T-helper 1 cell (primary cell): ENCODE measurements at places on chromosomes 12 and 14.
A peak's percentile ranks its signal among the peaks of the same experiment; 100 is the strongest.

DNA sequence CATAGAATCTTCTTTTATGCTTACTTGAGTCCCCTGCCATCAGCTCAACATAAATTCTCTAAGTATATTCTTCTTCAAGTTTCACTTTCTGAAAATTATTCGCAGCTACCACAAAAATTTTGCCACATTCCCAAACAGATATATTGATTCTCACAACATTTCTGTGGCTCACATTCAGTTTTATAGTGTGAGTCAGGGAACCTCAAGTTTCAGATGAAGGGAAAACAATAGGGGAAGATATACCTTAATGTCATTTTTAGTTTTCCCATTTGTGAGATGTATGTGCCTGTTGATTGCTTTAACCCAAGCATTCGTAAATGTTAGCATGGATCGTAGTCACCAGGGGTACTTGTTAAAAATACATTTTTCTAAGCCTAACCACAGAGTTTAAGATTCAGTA is 465.8 kb downstream of the CCER1 start:
- DNase-seq = no peak

- DNase-seq = no peak
Measured at GRCh38 chr12:112828541-112828940, 37.0 kb downstream of the RPH3A start.

- no peak for DNase-seq
Measured at GRCh38 chr12:113347892-113348291, 10.5 kb upstream of the PLBD2 start.

- DNase-seq = no peak
Measured at GRCh38 chr12:3328081-3328480, 162.9 kb upstream of the PRMT8 start.

GRCh38 chr14:79706382-79706781 is 504.9 kb downstream of the DIO2 start:
- no peak for DNase-seq

- DNase-seq = no peak
Measured at GRCh38 chr14:70662080-70662479, 20.4 kb downstream of the TTC9 start.

- no peak for DNase-seq
Measured at GRCh38 chr12:111447571-111448265, 42.0 kb downstream of the SH2B3 start.

- no peak for DNase-seq
Measured at GRCh38 chr12:76692846-76693245, 71.1 kb upstream of the ZDHHC17 start.

GRCh38 chr14:104655128-104655848 is 34.1 kb upstream of the INF2 start:
- DNase-seq = no peak

- no peak for DNase-seq
Measured at GRCh38 chr12:70618371-70618770, 18.9 kb downstream of the PTPRB start.

GRCh38 chr12:100672075-100672592 is 98.7 kb downstream of the GAS2L3 start:
- no peak for DNase-seq

DNA sequence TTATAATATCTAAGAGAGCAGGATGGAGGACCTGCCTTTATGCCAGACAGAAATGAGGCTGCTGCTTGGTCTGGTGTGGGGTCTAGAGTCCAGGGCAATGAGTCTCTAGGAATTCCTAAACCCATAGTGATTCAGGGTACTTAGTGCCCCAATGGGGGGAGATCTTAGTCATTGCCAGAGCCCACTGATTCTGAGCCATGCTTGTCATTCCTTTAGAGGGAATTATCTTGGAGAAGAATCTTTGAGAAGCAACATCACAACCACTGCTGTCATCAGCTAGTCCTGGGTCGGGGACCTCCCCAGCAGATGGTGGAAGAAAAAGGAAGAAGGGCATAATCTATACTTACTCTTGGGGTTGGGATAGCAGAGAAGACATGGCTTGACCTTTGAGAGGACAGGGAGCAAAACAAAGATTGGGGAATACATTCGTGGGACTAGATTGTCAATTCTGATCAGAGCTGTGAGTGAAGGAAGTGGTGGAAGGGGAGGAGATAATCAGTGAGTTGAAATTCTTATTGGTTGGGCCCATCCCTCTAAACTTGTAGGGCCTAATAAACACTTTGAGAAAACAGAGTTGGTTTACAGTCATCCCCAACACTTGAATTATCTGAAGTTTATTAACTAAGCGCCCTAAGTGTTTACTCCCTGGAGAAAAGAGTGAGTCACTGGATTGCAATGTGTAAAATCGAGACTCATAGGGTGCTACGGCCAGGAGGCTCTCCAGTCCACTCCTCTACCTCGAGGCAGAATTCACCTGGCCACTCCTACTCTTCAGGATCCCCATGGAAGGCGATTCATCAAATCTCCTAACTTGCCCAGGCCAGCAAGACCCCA is 3.0 kb upstream of the KRT3 start:
- no peak for DNase-seq

- DNase-seq = peak; percentile 52
Measured at GRCh38 chr14:50061664-50062437, 54.5 kb downstream of the VCPKMT start.

- no peak for DNase-seq
Measured at GRCh38 chr12:115857923-115858322, 419.6 kb downstream of the MED13L start.

GRCh38 chr14:94342334-94342934 is 19.3 kb upstream of the SERPINA6 start:
- DNase-seq = no peak

DNA sequence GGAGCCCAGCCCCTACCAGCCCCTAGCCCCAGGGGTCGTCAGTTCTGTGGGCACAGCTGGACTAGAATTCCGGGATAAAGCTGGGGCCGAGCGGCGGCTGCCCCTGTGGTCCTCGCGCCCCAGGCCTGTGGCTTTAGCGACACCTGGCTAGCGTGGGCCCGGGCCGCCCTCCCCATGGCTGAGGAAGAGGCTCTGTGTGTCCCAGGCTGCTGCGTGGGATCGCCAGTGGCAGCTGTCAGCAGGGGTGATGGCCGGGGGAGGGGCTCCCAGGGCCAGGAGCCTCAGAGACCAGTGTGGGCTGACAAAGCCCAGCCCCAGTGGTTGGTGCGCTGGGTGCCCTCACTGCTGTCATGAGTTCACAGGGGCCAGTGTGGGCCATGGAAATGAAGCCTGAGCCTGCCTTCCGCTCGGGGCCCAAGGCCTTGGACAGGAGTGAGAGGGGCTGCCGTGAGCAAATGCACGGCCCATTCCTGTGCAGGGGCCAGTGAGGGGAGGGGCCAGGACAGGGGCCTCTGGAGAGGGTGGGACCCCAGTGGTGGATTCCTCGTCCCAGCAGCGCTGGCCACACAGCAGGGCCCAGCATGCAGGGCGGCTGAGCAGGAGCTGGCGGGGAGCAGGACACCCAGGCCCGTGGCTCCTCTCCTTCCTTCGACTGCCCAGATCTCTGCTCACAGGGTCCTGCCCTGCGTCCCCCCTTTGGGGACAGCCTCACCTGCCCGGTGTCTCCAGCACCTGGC is 11.4 kb downstream of the FBRSL1 start:
- DNase-seq = no peak

- no peak for DNase-seq
Measured at GRCh38 chr12:81835783-81836182, 76.6 kb upstream of the PPFIA2 start.

DNA sequence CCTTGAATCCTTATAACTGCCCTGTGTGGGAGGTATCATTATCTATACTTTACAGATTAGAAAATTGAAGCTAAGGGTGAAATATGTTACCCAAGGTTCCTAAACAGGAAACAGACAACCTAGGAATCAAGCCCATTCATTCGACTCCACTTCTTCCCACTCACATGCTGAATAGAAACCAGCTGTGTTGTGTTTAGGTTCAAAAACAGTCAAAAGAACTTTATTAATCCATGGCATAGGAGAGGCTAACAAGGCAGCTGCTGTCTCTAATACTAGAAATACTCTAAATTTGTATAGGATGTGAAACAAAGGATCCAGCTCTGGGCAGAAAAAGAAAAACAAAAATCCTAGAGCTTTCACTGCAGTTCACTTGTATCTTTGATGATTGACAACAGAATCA is 9.9 kb downstream of the AMDHD1 start:
- no peak for DNase-seq

DNA sequence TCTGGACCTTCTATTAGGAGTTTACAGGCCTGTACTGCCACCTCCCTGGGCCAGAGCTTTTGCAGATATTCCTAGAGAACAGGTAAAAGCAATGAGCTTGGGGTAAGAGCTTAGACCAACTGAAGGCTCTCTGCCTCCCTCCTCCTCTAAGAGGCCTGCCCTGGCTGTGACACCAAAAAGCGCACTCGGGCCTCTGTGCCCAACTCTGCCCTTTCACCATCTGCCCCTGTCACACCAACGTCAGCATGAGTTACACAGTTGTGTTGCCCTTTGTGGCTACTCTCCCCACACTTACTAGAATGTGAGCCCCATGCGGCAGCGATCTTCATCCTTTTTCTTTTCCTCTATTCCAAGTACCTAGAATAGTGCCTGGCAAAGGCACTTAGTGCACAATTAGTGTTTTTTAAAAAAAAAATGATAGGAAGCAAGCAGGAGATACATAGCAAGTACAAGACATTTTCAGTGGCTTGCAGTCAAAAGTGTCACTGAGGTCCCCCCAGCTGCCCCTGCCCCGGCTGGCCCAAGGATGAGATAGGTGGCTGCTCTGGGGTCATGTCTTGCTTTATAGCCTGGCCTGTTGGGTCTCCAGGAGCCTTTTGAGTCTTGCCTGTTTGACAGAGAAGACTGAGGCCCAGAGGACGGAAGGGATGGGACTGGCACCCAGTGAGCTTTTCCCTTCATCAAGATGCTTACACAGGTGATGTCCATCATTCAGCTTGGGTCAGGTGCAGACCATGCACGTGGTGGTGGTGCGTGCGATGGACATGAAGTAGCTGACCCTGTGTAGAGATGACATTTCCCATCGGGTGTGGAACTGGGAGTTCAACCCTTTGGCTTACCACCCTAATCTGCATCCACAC is 12.5 kb downstream of the CKB start:
- DNase-seq = no peak

- no peak for DNase-seq
Measured at GRCh38 chr12:72297666-72298065, 25.5 kb downstream of the TRHDE start.

GRCh38 chr12:113186033-113186365 is 478 bp downstream of the RITA1 start:
- DNase-seq = no peak

- DNase-seq = no peak
Measured at GRCh38 chr12:96425321-96425720, 25.1 kb upstream of the CDK17 start.

DNA sequence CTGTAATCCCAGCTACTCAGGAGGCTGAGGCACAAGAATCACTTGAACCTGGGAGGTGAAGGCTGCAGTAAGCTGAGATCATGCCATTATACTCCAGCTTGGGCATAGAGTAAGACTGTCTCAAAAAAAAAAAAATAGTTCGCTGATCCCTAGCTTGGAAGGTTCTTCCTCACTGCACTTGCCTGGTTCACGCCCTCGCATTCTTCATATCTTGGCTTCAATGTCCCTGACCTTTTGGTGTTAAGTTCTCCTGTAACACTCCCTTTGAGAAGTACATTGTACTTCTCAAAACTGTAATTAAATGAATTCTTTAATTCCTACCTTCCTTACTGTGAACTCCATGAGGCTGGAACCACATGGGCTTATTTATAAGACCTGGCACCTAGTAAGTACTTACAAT is 16.5 kb upstream of the TPCN1 start:
- DNase-seq = no peak

DNA sequence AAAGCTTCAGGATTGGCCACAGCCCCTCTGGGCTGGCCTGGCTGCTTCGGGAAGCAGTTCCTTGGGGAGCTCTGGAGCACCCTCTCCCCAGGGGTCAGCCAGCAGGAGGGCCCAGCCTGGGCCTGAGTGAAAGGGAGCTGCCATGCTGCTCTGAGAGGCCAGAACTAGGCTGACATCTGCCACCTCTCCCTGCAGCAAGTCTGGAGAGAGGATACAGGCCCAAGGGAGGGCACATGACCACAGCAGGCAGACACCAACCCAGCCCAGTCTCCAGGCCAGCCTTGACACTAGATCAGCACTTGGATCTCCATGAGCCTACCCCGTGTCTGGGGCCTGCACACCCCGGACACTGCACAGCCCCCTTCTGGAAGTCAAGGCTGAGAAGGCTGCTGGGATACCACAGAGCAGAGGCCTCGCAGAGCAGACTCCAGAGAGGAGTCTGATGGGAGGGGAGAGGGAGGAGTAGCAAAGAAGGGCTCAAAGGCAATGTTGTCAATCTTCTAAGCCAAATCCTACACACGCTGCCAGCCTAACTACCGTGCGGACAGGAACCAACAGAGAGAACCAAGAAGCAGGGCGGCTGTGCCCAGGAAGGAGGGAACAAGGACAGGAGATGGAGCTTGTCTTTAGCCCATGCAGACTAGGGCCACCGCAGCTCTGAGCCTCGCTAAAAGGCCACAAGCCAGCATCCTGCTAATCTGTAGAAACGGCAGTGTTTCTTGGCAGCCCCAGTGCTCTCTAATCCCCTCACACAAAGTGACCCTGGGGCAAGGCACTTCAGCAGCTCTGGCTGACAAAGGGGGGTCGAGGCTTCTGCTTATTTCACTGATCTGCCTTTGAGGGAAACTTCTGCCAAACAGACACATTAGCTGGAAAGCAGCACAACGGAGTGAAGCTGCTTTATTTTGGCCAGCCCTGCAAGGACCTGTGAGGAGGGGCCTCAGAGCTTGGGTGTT is 12.9 kb downstream of the COL2A1 start:
- DNase-seq = no peak

GRCh38 chr14:104302794-104303405 is 164.5 kb downstream of the KIF26A start:
- DNase-seq = no peak

DNA sequence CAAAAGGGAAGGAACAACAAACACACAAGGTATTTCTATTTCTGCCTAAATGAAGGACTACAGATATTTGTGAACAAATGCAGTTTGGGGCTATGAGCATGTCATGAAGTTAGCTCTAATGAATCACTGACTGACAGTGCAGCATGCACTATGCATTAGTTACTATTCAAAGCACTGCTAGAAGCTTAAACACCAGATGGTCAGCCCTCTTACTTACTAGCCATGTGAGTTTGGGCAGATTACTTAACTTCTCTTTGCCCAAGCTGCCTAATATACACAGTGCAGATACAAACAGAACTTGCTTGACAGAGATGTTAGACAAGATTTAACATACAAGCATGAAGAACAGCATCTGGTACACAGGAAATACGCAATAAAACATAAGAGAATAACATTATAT is 96.0 kb downstream of the ATXN2 start:
- DNase-seq = no peak

GRCh38 chr14:31955936-31956579 is 121.0 kb upstream of the ARHGAP5 start:
- DNase-seq = no peak

DNA sequence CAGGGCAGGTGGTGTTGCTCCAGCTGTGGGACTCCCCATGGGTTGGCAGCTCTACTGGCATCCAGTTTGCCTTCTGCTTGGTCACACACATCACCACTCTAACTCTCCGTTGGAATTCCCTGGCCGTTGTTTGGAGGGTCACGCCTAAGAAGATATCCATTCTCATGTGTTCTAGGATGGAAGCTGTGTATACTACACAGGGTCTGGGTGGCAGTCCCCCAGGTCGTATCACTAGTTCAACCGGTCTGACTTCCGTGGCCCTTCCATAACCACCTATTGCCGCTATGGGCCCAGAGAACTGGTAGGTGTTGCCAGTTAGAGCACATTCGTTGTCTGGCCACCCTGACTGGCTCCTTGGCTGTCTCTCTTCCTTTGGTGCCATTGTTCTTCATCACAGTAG is 456.3 kb downstream of the TMEM121 start:
- no peak for DNase-seq

- no peak for DNase-seq
Measured at GRCh38 chr14:101511199-101511598, 50.1 kb upstream of the DIO3 start.
